ENCODE measurements at places on chromosomes 6 and 20.

- DNase-seq: no peak
Measured at GRCh38 chr6:108676555-108676954, 115.8 kb downstream of the FOXO3 start.

DNA sequence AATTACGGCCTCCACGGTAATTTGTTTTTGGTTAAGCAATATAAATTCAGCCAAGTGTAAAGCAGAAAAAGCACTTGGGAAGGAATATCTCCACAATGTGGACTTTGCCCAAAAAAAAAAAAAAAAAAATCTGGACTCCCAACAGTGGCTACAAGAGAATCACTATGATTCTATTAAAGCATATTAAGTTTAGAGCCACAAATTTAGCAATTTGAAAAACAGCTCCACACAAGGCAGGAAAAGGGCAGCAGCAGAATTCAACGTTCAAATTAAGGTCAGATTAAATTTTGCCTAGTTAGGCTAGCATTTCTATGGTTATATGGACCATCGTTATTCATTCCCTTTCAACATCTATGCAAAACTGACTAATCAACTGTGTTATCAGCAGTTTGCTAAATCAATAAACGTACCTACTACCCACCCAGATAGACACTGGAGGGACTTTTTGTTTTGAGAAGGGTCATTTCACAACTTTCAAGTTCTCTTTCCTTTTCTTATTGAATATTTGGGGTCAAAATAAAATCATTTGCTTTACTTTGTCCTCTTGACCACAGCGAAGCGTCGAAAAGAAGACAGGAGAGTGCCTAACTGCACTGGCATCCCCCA is 1.0 kb downstream of the MCM9 start:
- DNase-seq: no peak

- no peak for DNase-seq
Measured at GRCh38 chr6:107585815-107586435, 96.0 kb downstream of the SOBP start.

- no peak for DNase-seq
Measured at GRCh38 chr20:19820555-19821211, 62.6 kb downstream of the RIN2 start.

GRCh38 chr6:159461998-159462397 is 231.0 kb downstream of the SOD2 start:
- no peak for DNase-seq

DNA sequence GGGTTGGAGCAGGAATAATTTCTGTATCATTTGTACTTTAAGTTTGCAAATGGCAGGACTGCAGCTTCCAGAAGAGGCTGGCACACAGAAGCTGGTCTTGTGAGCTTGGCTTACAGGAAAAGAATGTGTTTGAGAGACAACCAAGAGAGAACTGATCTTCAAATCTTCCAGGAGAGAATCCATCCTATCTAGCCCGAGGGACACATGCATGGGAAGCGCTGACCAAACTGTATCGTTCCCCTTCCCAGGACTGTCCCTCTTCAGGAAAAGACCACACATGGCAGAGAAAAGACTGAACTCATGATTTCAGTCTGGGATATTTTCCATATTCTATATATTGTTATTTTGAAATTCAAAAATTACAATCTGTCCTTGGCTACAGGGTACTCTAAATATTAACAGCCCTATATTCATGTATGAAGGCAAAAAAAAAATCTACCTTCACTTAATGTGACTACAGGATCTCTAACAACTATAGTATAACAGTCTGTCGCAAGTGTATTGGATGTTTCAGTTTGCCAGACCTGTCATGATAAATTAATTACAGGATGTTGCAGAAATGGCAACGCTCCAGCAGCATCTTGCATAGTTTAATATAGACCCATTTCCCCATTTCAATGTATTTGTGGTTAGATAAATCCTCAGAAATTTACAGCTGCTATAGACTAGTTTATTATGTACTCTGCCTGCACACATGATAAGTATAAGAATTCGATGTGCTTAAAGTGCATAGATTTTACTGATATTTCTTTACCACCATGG is 99.4 kb downstream of the MYB start:
- no peak for DNase-seq

DNA sequence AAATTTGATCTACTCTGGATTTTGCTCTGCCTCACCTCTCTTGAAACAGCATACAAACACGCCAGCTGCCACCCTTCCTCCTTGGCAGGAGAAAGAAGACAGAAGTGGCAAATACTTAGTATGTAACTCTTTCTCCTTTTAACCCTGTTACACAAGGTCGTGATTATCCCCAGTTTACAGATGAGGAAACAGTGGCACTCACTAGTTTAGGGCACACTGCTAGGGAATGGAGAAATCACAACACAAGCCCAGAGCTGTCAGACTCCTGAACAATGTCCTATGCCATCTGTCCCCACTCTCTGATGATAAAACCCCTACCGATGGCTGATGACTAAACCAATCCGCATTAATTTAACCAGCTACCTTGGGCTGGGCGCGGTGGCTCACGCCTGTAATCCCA is 79.7 kb downstream of the FGD2 start:
- no peak for DNase-seq

- peak; percentile 79 for DNase-seq
Measured at GRCh38 chr6:107493158-107494057, 3.5 kb downstream of the SOBP start.

GRCh38 chr6:41466437-41466990 is 79.7 kb upstream of the FOXP4 start:
- DNase-seq: no peak

DNA sequence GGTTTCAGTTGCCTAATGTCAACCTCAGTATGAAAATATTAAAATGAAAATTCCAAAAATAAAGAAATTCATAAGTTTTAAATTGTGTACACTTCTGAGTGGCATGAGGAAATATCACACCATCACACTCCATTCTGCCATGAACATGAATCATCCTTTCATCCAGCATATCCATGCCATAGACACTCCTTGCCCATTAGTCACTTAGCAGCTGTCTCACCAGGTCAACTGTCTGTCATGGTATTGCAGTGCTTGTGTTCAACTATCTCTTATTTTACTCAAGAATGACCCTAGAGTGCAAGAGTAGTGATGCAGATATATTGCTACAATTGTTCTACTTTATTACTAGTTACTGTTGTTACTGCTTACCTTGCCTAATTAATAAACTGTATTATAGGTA is 712.4 kb downstream of the EPHA7 start:
- DNase-seq: no peak

DNA sequence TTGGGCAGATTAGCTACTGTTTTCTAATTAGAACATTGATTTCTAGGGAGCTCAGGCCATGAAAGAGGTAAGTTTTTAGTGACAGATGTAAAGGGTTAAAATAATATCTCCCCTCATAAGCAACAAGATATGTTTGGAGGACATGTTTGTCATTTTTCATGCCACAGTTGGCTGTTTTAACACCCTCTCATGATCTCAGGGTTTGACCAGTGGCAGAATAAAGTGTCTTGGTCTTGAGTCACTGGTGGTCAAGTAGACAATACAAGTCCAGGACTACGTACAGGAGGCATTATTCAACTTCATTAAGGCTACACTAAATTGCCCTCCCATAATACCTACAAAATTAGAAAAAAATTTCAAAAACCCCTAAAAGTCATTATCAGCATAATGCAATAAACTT is 92.6 kb downstream of the F13A1 start:
- no peak for DNase-seq

Data from NCI-H2107 (cell line).